ENCODE measurements at places on chromosomes 2 and 18. TPM values are rescaled to one million over a fixed set of nuclear protein-coding genes. Genes with fewer than 3 reads are reported as not detected.

The UGT1A5 gene
- total RNA-seq = not detected

The ITGB6 gene
- 0.18 TPM for total RNA-seq

The INHA gene
- total RNA-seq = 0.51 TPM

The IHH gene
- 0.07 TPM for total RNA-seq

- no peak for DNase-seq
Observed at GRCh38 chr2:48515513-48515985, 14.4 kb upstream of the STON1 start.

DNA sequence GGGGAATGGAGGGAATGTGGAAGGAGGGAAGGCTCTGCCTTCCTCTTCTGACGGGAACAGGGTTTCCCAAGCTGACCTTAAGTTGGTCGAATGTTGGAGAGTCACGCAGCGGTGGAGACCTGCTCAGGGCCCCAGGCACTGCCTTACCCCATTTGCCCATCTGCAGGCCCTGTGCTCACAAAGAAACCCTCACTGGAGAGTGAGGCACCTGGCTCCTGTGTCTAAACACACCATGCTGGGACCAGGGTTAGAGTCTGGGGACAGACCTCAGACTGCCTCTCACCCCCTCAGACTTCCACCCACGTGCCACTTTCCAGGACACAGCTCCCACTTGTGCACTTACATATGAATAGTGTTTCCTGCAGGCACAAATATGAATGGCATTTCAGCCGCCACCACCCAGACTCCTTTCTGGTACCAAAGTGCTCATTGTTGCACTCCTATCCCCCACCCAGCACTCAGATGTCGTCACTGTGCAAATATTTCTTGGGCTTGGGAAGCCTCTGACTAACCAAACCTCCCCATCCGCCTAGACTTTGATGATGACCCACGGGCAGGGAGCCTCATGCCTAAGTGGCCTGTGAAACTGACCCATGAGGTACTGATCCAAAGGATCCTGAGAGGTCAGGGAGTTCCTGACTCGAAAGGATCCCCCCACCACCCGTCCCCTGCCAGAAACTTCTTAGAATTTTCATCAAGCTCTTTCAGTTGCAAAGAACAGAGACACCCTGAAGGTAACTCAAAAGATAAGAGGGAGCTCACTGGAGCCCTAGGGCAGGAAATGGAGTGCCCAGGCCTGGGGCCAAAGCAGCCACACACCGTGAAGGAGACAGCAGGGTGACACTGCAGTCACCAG, 78.3 kb downstream of the STPG4 start:
- DNase-seq = no peak

DNA sequence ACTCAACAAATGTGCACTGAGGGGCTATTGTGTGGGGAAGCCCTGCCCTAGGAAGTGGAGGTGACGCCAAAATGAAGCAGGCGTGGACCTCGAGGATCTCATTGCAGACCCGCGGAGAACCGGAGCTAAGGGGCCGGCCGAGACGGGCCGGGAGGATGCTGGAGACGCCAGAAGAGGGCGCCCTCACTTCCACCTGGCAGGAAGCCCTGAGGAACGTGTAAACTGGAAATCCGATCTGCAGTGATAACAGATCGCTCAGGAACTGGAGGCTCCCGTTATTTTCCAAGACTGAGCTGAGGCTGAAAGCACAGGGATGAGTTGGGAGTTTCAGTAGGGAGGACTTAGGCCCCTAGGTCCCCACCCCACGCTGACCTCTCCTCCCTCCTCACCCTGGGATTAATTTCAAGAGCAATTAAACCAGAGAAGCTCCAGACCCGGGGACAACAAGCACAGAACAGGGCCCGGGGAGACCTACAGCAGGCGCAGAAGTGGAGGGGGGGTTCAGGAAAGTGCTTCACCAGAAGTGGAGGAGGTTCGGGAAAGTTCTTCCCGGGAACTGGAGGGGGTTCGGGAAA, 7.7 kb upstream of the COL6A3 start:
- peak; percentile 29 for DNase-seq

DNA sequence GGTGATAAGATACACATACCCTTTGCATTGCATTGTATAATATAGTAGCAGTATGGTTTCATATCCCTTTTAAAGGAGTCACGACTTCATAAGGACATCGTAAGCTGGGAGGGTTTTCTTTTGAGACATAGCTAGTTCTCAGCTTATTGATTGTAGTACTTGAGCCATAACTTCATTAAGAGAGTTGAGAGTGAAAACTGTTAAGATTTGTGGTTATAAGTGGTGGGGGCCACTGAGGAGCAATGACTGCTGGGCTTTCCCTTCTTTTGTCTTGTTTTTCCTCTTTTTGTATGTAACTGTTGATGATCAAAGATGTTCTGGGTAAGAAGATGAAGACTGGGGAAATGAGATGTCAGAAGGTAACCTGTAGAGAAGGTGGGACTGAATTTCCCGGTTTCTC, 11.0 kb downstream of the EIF5B start:
- no peak for DNase-seq

DNA sequence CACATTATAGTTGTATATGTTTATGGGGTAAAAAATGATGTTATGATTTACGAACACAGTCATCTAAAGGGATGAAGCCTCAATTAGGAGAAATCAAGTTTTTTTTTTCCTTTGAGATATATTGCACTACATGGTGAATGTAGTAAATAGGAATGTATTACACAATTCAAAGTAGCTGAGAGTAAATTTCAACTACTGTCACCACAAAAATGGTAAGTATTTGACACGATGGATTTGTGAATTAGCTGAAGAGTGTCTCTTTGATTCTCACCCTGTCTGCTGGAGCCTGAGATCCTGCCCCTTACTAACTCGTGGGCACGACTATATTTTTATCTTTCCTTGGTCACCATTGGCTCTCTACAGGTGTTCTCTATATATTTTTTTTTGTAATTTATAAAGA, 540.4 kb upstream of the DSEL start:
- no peak for DNase-seq

- no peak for DNase-seq
Observed at GRCh38 chr2:215522237-215522636, 86.4 kb upstream of the FN1 start.

GRCh38 chr2:238139196-238140039, 950 bp downstream of the KLHL30 start:
- peak; percentile 82 for DNase-seq

- no peak for DNase-seq
Observed at GRCh38 chr2:185417111-185417510, 321.5 kb upstream of the FSIP2 start.

DNA sequence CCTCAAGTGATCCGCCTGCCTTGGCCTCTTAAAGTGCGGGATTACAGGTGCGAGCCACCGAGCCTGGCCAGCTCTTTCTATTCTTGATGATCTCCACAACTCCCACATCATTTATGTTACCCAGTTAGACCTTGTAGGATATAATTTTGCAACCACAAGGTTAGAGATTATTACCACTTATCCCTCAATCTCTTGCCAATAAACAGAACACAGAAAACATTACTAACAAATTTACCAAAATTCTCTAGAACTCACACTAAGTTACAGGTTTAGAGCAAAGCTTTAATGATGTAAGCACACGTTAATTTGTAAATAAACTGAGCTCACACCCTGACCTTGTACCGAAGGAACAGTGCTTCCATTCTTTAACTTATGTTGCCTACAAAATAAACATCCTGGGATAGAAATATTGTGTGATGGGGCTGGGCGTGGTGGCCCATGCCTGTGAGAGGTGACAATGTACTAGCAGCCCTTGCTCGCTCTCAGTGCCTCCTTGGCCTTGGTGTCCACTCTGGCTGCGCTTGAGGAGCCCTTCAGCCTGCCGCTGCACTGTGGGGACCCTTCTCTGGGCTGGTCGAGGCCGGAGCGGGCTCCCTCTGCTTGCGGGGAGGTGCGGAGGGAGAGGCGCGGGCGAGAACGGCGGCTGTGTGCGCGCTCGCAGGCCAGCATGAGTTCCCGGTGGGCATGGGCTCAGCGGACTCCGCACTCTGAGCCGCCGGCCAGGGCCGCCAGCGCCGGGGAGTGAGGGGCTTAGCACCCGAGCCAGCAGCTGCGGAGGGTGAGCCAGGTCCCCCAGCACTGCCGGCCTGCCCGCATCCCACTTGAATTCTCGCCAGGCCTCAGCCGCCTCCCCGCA, 42.1 kb upstream of the ITSN2 start:
- DNase-seq = no peak

- no peak for DNase-seq
Observed at GRCh38 chr18:24602201-24602600, 141.8 kb downstream of the HRH4 start.

DNA sequence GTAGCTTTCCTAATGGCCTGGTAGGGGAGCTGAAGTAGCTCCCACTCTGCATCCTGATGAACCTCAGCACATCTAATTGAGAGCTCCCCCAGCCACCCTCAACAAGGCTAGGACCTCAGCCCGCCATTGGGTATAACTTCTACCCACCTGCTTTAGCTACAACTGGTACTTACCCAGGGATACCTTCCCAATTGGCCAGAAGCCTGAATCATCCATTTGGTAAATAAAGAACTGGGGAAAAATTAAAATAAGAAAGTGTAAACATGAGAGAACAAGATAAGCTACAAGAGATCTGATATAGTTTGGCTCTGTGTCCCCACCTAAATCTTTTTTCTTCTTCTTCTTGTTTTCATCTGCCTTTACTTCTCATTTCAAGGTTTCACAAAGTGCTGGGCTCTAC, 372.0 kb downstream of the CMPK2 start:
- no peak for DNase-seq

GRCh38 chr2:216369821-216370220, 2.5 kb downstream of the MARCHF4 start:
- DNase-seq = no peak

DNA sequence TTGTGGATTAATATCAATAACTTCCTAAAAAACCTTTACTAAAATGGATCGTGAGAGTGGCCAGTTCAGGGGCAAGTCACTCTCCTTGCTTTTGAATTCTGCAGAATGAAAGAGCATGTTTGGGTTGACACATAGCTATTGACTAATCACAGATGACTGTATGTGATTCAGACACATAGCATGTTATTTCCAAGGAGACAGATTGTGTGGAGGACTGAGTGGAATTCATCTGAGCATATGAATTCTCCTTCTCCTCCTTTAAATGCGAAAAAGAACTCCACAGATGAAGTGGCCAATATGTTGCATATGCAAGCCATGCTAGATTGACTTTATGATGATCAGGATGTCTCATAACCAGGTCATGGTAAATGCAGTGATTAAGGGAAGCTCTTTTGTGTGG, 249.4 kb upstream of the FAM98A start:
- DNase-seq = no peak

DNA sequence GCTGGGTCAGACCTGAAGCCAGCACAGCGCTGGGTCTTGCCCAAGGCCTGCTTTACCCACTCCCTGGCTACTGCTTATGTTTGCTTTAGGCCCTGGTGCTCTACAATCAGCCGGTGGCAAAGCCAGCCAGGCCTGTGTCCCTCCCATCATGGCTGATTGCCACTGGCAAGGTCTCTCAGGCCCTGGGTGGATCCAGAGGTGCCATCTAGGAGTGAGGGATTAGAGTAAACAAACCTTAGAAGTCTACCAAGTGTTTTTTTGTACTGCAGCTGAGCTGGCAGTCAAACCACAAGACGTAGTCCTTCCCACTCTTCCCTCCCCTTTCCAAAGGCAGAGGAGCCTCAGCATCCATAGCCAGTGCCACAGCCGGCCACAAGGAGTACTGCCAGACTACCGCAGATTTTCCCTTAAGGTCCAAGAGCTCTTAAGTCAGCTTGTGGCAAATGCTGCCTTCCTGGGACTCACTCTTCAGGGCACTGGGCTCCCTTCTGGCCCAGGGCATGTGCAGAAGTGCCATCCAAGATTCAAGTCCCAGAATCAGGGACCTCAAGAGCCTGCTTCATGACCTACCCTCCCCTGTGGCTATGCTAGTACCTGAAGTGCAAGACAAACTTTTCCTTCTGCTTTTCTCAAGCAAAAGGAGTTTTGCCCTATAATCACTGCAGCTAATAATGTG, 20.0 kb downstream of the IL1RL2 start:
- DNase-seq = no peak

- no peak for DNase-seq
Observed at GRCh38 chr2:69549421-69549820, 94.1 kb downstream of the AAK1 start.

GRCh38 chr2:56739413-56739812, 555.6 kb downstream of the CCDC85A start:
- no peak for DNase-seq
